LHCN-M2 (cell line): ENCODE measurements at places on chromosomes 7 and 10. TPM values are rescaled to one million over a fixed set of nuclear protein-coding genes. Genes with fewer than 3 reads are reported as not detected.
A peak's percentile ranks its signal among the peaks of the same experiment; 100 is the strongest.

DNA sequence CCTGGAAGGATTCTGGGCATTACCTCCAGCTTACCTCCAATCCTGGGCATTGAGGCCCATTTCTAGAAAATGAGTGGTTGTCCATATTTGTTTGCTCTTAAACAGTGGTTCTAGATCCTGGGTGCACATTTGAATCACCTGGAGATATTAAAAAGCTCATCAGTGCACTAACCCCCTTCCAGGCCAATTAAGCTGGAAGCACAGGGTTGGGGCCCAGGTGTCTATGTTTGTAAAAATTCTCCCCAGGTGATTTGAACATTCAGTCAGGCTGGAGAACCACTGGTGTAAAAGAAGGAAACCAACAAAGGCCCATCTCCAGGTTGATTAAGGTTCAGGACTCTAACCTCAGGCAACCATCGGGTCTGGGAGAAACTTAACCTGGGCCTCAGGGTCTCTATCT lies 102.6 kb upstream of the NANOS1 start:
- no peak for DNase-seq

Gene VIPR2
- not detected in 2 replicates for total RNA-seq

GRCh38 chr10:79487296-79488194 lies 24.8 kb upstream of the EIF5AL1 start:
- DNase-seq: peak; percentile 82

- DNase-seq: no peak
These were observed 238.0 kb upstream of the PPP2R2D start for GRCh38 chr10:131662851-131663250.

Gene RSBN1L
- 13.7 and 18.8 TPM in 2 replicates for total RNA-seq

DNA sequence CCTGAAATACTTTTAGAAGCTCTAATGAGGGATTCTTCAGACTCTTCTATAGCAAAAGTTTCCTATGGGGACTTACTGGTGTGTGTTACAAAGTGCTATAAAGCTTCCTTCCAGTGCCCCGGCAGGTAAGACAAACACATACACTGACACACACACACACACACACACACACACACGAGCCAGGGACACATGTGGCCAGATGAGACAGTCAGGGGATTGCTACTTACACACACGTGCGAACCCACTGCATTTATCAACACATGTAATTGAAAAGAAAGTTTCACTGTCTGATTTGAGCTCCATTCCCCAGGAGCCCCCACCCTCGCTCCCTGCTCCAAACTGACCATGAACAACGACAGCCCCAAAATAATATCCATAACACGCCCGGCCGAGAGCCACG lies 119.8 kb downstream of the PRPF18 start:
- peak; percentile 46 for DNase-seq

DNA sequence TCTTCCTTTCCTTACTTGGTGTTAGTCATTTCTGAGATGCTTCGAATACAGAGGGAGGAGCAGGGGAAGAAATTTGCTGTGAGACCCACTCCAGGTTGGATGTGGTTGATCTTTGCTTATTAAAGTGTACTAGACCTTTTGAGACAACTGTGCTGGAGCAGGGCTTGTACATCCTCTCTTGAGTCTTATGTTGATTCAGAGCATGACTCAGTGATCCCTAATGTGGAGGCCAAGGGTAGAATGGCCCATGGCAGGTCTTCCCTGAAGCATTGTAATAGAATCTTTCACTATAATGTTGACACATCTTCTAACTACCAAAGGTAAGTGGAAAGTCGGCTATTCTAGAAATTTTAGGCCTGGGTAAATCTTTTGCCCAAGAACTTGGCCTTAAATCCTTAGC lies 17.0 kb upstream of the SFR1 start:
- peak; percentile 54 for DNase-seq

Gene C10orf105
- not detected in 2 replicates for total RNA-seq
